HFFc6 (cell line): ENCODE measurements at places on chromosomes 5 and 9.

DNA sequence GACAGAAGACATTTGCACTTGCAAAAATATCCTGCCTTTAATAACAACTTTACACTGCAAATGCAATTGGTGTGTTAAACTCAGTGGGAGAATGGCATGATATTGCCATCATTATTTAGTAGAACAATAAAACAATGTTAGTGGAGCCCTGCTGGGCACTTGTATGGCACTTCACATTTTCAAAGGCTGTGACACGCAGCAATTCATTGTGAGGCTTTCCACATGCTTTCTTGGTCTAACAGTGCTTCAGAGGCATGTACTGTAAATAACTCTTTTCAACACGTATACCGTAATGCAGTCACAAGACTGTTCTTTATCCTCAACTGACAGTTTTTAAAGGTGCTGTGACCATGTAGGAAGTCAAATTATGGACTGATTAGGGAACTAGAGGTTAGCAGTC is 155.5 kb upstream of the EPB41L4A start:
- H3K4me1 ChIP-seq: peaks cover 2% of the 10 kb centered on the region; the same call in 1 of the 2 replicates
- no peak overlapping the region for H3K27ac ChIP-seq
- H3K36me3 ChIP-seq: no peaks in the 10 kb centered on the region
- no peak overlapping the region for H3K4me3 ChIP-seq
- no peak for DNase-seq
- peaks cover 22% of the 10 kb centered on the region for H3K27me3 ChIP-seq

GRCh38 chr5:178385496-178385890 is 152.9 kb upstream of the PHYKPL start:
- H3K27ac ChIP-seq: no peak overlapping the region
- H3K36me3 ChIP-seq: peaks cover 6% of the 10 kb centered on the region
- no peak overlapping the region for H3K4me3 ChIP-seq
- peaks cover 18% of the 10 kb centered on the region for H3K27me3 ChIP-seq

- no peak for DNase-seq
- H3K27ac ChIP-seq: no peak overlapping the region
- peaks cover 3% of the 10 kb centered on the region; the same call in 1 of the 2 replicates for H3K27me3 ChIP-seq
- H3K36me3 ChIP-seq: no peaks in the 10 kb centered on the region
- peaks cover 32% of the 10 kb centered on the region for H3K4me1 ChIP-seq
These were observed 89.8 kb downstream of the PSAT1 start for GRCh38 chr9:78386773-78387172.

DNA sequence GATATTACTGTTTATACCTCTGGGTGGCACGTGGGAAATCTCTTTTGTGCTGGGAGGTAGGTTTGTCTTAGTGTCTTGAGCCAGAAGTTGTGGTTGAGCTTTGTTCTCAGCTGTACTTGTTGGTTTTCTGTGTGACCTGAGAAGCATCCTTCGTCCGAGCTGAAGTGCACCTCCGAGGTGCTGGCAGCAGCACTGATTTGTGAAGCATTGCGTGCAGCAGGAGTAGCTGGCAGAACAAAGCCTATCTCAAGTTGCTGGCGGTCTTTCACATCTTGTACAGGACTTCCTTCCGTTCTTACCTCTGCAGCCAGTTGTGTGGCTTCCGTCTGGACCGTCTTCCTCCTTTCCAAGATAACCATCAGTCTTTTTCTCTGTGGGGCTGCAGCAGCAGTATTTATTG is 4.3 kb downstream of the PRRC2B start:
- no peak for DNase-seq
- H3K4me1 ChIP-seq: peaks cover 62% of the 10 kb centered on the region
- peak overlapping the region; percentile 75 for H3K27ac ChIP-seq

DNA sequence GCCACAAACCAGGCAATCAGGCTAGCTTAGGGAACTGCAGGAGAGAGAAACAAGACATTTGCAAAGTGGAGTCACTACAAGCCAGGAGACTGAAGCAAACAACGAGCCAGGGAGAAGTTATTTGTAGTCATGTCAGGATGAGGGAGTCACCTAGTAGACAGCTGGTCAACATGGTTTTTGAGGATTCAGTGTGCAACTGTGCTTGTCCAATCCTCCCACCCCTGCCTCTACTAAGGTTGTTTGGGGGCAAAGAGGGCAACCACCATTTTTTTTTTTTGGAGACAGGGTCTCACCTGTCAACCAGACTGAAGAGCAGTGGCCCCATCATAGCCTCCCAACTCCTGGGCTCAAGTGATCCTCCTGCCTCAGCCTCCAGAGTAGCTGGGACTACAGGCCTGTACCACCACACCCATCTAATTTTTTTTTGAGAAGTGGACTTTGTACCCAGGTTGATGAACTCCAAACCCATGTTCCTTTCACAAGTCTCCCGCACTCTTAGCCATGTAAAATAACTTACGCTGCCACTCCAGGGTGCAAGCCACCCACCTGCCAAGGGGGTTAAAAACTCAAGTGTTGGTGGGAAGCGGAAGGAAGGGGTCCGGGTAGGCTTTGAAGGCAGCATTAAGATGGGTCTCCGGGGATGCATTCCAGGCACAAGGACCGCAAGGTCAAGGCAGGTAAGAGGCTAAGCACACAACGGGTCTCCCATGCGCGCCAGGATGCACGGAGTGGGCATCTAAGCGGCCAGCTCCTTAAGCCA is 995 bp downstream of the RPL35 start:
- DNase-seq: no peak
- peak overlapping the region; percentile 88 for H3K4me3 ChIP-seq
- H3K27ac ChIP-seq: peak overlapping the region; percentile 87

- peaks cover 49% of the 10 kb centered on the region for H3K4me1 ChIP-seq
- H3K27me3 ChIP-seq: no peaks in the 10 kb centered on the region
- no peaks in the 10 kb centered on the region; the same call in 1 of the 2 replicates for H3K36me3 ChIP-seq
These were observed 16.7 kb downstream of the TJP2 start for GRCh38 chr9:69190863-69191181.

DNA sequence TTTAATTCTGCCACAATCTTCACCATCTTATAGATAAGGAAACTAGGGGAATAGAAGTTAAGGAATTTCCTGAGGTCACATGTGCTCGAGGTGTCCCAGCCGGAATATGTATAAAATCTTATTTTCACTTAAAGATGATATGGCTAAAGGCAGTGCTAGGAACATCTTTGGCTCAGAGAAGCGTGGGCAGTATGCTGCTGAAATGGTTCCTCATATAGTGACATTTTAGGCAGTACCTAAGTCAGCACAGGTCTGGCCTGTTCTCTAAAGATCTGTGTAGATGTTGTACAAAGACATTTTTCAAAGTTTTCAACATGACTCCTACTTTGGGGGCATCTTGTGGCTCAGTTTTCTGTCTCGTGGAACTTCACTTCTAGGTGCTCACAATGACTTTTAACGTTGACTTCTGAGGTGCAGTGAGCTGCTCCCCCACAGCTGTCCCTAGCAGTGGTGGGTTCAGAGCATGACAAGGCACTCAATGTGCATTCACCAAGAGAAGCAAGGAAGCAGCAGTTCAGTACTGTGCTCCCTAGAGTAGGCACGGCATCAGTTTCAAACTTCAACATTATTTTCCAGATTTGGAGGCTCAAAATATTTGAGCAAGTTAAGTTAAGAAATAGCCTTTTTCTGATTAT is 40.3 kb downstream of the TNFAIP8 start:
- H3K36me3 ChIP-seq: peaks cover 5% of the 10 kb centered on the region
- peaks cover 66% of the 10 kb centered on the region for H3K4me1 ChIP-seq
- no peaks in the 10 kb centered on the region for H3K27me3 ChIP-seq
- H3K27ac ChIP-seq: no peak overlapping the region
